Heart left ventricle (tissue), 16 donors: ENCODE measurements at places on chromosomes 2 and 18.
A peak's percentile ranks its signal among the peaks of the same experiment; 100 is the strongest.

DNA sequence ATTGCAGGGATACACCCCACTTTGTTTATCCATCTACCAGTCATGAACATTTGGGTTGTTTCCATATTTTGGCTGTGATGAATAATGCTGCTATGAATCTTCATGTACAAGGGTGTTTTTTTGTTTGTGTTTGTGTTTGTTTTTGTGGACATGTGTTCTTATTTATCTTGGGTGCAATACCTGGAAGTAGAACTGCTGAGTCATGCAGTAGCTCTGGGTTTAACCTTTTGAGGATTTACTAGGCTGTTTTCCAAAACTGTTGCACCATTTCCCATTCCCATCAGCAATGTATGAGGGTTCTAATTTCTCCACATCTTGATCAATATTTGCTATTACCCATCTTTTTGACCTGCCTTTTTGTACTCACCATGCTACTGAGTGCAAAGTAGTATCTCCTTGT, 140.0 kb upstream of the CYP1B1 start:
- DNase-seq, result no peak

GRCh38 chr2:71792926-71793761, 339.8 kb downstream of the DYSF start:
- no peak for DNase-seq

DNA sequence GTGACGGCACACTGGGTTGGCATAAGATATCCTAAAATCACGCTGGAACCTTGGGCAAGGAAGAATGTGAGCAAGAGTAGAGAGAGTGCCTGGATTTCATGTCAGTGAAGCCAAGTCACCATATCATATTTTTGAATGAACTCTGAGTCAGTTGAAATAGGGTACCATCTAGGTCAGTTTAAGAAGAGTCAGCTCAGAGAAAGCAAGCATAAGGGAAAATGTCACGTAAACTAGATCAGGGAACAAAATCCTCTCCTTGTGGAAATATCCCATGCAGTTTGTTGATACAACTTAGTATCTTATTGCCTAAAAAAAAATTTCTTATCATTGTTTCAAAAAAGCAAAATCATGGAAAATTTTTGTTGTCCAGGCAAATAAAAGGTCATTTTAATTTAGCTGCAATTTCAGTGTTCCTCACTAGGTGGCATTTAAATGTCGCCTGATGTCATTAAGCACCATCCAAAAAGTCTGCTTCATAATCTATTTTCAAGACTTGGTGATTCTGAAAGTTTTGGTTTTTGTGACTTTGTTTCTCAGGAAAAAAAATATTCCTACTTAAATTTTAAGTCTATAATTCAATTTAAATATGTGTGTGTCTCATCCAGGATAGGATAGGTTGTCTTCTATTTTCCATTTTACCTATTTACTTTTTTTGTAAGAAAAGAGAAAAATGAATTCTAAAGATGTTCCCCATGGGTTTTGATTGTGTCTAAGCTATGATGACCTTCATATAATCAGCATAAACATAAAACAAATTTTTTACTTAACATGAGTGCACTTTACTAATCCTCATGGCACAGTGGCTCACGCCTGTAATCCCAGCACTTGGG, 19.6 kb downstream of the RSAD2 start:
- no peak for DNase-seq

- DNase-seq, result no peak
Measured at GRCh38 chr2:102735416-102736109, 26.3 kb upstream of the TMEM182 start.

GRCh38 chr18:39743463-39743862, 2177.9 kb upstream of the CELF4 start:
- no peak for DNase-seq

DNA sequence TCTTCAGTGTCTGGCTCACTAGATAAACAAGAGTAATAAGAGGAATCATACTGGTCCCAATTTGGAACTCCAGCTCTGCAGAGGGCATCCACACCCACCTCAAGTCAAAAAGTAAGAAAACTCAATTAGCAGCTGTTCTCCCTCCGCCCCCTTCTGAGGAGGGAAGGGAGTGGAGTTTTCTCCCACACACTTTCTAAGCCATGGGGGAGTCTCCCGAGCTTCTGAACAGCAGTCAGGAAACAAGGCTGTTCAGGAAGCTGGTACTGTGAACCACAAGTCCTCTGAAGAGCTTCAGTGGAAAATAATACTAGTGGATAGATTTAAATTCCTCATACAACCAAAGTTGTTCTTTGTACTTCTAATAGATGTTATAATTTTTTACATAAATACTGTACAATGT, 32.9 kb upstream of the SPTBN1 start:
- DNase-seq, result peak; percentile 62

DNA sequence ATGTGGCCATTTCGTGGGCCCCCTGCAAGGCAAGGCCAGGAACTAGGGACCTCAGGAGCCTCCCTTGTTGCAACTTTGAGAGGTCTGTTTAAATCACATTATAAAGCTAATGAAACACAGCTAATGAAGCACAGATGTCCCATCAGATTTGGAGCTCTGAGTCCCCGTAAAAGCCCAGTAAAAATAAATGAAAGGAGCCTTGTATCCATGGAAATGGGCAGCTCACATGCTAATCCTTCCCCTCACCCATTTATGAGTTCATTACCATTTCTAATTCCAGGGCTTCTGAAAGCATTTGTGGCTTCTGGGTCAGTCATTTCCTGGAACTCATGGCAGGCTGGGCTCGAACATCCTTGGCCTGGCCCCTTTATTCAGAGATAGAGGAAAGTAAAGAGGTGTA, 274.8 kb downstream of the SS18 start:
- DNase-seq, result no peak

DNA sequence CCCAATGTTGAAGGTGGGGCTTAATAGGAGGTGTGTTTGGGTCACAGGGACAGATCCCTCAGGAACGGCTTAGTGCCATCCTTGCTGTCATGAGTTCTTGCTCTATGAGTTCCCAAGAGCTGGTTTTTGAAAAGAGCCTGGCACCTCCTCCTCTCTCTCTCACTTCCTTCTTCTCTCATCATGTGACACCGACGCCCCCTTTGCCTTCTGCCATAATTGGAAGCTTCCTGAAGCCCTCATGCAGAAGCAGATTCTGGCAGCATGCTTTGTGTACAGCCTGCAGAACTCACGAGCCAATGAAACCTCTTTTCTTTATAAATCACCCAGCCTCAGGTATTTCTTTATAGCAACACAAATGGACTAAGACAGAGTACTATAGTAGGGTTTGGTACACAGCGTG, 100.4 kb upstream of the SH3BP4 start:
- no peak for DNase-seq

GRCh38 chr2:121151311-121152109, 133.5 kb downstream of the TFCP2L1 start:
- DNase-seq, result no peak
